ENCODE measurements at places on chromosomes 3 and 15.

- no peak for DNase-seq
These were observed 810 bp upstream of the MEF2A start for GRCh38 chr15:99565049-99565298.

- no peak for DNase-seq
These were observed 178.2 kb downstream of the RAB11A start for GRCh38 chr15:66047321-66048024.

DNA sequence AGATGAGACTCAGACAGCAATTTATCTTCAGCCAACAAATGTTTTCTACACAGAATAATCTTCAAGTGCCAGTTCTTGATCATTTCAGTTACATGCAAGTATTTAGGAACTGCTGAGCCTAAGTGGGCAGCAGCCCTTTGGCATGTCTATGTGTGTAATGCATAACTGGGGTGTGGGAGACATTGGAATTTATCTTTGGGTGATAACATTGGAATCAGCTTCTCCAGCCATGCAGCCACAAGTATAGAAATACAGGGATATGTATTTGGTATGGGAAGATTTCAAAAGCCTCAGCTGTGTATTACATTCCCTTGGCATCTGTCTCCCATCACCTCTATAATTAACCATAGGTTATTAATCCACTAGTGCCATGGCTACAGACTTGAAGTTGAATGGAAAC lies 63.4 kb upstream of the FOXP1 start:
- DNase-seq, result no peak

- DNase-seq, result no peak
These were observed 231.0 kb upstream of the TLE3 start for GRCh38 chr15:70328679-70329115.

DNA sequence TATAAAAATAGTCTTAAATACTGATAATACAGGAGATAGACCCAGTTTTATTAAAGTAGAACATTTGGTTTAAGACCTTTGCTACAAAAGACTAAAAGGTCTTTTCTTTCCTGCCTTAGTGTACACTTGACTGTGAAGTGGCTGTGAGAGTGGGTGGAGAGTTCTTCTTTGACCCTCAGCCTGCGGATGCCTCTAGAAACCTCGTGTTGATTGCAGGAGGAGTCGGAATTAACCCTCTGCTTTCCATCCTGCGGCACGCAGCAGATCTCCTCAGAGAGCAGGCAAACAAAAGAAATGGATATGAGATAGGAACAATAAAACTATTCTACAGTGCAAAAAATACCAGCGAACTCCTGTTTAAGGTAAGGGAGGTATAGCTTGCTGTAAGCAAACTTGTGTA lies 36.5 kb downstream of the OXNAD1 start:
- DNase-seq, result no peak

DNA sequence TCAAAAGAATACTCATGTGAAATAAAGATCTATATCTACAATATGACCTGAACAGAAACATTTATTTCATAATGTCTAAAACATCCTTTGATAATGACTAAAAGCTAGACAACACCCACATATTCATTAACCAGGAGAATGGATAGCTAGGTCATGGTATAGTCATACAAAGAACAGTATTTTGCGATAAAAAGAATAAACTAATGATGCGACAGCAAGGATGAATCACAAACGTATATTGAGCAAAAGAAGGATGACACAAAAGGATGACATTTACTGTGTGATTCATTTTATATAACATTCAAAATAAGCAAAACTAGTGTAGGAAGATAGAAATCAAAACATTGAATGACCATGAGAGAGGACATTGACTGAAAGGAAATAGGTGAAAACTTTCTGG lies 1233.1 kb downstream of the OTOL1 start:
- peak; percentile 79 for DNase-seq

- DNase-seq, result no peak
These were observed 22.6 kb downstream of the PLA2G4D start for GRCh38 chr15:42071717-42072116.

DNA sequence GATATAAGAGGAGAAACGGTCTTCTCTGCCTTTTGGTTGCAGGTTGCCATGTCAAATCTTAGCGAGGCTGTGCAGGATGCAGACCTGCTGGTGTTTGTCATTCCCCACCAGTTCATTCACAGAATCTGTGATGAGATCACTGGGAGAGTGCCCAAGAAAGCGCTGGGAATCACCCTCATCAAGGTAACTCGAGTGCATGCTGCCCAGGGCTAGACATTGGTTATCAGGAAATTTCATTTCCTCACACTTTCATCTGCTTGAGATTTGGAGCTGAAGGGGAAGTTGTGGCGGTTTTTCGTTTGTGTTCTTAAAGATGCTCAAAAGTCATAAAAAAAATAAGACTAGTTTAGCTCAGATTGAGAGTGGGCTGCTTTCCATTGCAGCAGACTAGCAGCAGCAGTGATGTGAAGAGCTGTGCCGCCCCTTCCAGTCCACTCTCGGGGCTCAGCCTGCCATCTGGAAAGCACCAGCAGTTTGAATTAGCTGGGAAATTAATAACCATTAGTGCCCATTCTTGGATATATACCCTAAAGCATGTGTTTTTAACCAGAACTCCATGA lies 32.2 kb downstream of the GPD1L start:
- no peak for DNase-seq

- no peak for DNase-seq
These were observed 27.6 kb downstream of the TKT start for GRCh38 chr3:53227993-53228885.

- no peak for DNase-seq
These were observed 56.1 kb upstream of the ADAMTS9 start for GRCh38 chr3:64743887-64744243.

DNA sequence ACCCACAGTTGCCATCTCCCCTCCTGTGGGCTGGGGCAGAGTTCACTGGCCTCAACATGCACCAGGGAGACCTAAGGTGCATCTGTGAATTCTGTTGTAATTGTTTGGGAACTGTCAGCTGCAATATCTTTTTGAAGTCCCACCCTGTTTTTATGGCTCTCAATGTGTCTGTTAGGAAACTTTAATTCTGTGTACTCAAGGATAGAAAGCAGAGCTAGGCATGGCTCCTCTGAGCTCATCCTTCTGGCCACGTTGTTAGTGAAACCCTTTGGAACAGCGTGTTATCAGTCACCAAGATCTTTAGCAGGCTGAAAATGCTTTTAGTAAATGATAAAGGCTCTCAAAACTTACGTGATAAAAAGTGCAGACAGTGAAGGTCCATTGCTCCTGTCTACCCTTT lies 33.6 kb upstream of the MTMR10 start:
- DNase-seq, result no peak

- DNase-seq, result no peak
These were observed 27.5 kb downstream of the MELTF start for GRCh38 chr3:197001972-197002700.

- no peak for DNase-seq
These were observed 9.1 kb upstream of the CEMIP start for GRCh38 chr15:80769829-80770705.

DNA sequence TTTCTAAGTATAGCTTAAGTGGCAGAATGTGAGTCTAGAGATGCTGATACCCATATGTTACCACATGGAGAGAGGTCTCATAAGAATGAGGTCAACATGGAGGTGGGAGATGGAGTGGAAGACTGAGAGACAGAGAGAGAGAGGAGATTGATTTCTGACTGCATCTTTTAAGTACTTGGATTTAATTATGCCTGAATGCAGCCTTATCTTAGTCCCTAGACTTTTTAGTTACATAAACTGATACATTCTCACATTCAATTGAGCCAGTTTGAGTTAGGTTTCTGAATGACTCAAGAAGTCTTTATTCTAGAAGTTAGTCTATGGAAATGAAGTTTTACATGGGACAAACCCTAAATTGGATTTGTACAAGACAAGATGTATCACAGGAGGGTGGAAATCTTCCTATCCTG lies 58.5 kb upstream of the TNFSF10 start:
- DNase-seq, result no peak

DNA sequence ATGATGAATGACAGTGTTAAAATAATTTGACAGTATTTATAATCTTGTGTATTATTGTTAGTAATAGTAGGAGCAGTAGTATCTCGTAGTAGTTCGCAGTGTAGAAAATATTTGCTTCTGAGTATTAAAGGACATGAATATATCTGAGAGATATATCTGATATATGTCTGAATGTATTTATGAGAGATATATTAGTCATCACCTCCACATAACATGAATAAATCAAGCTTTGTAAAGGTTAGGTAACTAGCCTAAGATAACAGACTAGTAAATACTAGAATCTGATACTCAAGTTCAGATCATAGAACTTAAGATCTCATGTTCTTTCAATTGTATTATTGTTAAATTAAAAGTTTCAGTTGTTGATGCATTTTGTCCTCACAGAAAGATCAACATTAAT lies 130.5 kb downstream of the UBE2E2 start:
- no peak for DNase-seq

GRCh38 chr3:187049462-187050101 lies 89.7 kb downstream of the RPL39L start:
- DNase-seq, result no peak

- no peak for DNase-seq
These were observed 53.5 kb upstream of the PRTG start for GRCh38 chr15:55796321-55796965.

DNA sequence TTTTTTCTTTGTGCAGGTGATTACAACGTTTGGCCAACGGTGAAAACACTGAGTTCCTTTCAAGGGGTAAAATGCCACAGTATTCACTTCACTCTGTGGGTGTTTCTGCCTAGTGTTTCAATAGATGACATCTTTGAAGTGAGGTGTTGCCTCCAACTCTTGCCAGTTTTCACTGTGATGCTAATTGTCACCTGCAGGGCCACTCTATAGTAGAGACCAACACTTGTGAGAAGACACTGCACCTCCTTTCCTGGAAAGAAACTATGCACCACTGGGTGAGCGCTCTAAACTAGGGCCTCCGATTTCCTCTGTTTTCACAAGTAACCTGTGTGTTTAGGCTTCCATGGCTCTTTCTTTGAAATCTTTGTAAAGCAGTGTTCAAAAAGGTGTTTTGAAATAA lies 98.3 kb downstream of the THRB start:
- DNase-seq, result no peak

GRCh38 chr3:17231537-17232261 lies 346.9 kb downstream of the PLCL2 start:
- DNase-seq, result no peak

- DNase-seq, result peak; percentile 7
These were observed 189.3 kb upstream of the TPM1 start for GRCh38 chr15:62853114-62853840.

DNA sequence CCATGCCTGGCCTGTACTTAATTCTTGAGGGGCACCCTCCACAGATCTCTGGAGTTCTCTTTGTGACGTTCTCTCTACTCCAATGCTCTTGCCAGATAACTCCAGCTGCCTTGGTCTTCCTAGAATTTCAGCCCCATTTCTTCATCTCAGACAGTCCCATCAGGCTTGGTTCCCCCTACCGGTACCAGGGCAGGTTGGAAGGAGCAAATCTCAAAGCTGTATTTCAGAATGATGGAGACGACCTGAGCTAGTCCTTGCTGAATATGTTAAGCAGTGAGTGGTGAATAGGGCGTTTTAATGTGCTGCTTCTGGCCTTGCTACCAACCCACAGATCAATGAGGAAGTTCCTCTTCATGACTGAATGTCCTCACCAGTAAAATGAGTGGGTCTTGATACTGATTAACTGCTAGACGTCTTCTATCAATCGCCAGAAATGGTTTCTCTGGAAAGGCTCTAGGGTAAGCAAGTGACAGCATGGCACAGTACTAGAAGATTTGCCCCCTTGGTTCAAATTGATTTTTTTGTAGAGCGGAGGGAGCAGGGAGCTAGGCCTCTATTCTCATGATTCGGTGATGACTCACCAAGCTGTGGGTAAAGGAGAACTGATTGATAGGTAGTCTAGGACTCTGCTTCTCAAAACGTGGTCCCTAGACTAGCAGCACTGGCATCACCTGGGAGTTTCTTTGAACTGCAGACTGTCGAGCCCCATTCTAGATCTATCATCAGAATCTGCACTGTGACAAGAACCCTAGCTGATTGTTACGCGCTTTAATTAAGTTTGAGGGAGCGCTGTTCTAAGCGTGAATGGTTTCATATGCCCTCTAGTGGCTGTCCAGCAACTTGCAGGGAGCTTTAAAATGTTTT lies 67.8 kb downstream of the UBP1 start:
- peak; percentile 77 for DNase-seq

DNA sequence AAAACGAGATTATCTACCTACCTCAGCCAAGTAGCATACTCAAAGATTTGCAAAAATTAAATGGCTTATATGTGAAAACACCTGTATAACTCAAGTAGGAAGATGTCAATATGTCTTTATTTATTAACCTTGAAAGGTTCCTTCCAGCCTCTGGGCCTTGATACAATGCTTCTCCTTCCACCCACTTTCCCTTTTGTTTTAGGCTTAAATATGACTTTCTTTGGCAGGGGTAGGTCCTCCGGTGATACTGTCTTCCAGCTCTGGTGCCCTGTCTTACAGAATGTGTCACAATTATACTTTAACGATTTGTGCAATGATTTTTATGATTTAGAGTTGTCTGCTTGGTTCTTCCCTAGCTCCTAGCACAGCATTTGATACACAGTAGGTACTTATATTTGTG lies 4.1 kb downstream of the LINS1 start:
- DNase-seq, result no peak

GRCh38 chr3:134827213-134827612 lies 32.2 kb downstream of the EPHB1 start:
- no peak for DNase-seq

GRCh38 chr3:53804697-53805462 lies 41.3 kb downstream of the CHDH start:
- DNase-seq, result peak; percentile 41

- no peak for DNase-seq
These were observed 219.6 kb downstream of the THSD4 start for GRCh38 chr15:71334873-71335272.

All from RKO (cell line).